ENCODE measurements at places on chromosomes 5 and 9. TPM values are rescaled to one million over a fixed set of nuclear protein-coding genes. Genes with fewer than 3 reads are reported as not detected.

DNA sequence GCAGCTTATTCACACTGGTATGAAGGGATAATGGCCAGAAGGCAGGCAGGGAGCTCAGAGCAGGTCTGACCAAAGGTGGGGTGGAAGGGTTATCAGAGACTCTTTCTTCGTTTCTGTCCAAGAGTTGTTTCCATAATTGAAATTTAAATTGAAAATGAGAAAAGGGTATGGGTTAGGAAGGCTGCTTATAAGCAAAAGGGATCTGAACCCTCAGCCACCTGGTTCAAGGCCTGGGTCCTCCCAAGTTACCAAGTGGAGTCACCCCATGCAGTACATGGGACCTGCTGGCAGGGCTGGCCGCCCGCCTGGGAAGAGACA is 17.8 kb downstream of the EEIG1 start:
- no peak for DNase-seq

The STKLD1 gene
- 0.86 TPM for total RNA-seq

DNA sequence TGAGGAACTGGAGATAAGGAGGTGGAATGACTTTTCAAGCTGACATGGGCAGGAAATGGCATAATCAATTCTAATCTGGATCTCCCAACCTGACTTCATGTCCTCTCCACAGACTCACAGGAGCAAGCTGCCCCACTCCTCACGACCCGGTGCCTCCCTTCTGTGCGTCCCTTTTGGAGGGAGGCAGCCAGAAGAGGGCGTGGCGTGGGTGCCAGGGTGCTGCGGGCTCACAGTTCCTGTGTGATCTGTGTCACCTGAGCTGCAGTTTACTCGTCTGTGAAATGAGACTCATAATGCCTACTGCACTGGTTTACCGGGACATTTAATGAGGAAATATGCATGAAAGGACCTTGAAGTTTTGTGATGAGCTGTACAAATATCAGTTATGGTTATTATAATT is 207.4 kb downstream of the DAB2IP start:
- DNase-seq = no peak

GRCh38 chr5:40630126-40630525 is 49.6 kb upstream of the PTGER4 start:
- DNase-seq = no peak

DNA sequence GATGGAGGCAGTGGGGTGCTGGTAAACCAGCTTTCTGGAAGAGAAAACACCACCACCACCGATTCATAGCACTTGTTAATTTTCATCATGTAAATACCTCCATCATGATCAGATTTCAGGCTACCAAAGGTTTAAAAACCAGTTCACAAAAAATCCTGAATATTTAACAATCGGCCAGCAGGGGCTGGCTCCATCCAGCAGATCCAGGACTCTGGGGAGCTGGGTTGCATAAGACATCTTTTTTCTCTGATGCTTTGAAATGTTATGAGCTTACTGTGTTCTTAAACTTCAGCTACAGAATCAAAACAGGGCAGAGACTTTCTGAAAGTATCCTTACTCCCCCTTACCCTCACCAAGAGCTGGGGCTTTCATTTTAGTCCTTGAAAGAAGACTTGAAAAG is 14.6 kb upstream of the RNF183 start:
- no peak for DNase-seq

DNA sequence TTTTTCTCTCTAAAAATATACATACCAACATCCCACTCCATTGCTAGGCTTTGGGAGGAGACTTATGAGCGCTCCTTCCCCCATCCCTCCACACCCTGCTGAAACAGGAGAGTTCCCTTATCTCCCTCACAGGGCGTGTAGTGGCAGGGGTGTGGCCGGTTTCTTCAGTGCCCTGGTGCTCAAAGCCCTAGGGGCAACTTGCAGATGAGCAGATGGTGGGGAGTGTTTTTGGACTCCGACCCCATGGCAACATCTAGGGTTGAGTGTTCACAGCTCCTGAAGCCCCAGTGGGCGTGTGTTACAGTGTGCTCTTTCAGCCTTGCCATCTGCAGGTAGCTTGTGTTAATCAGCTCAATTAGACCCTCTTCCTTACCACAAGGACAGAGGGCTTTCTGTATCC is 409.5 kb downstream of the MAT2B start:
- DNase-seq = no peak

- peak; percentile 53 for DNase-seq
Measured at GRCh38 chr5:132369474-132370180, at the start of gene SLC22A5. SLC22A5 (plus strand) TSS chr5:132369710; CDS start chr5:132369973, 263 bp downstream.

The FBXO10 gene
- total RNA-seq = 2.4 TPM

- DNase-seq = no peak
Measured at GRCh38 chr5:178507151-178507932, 82.9 kb downstream of the COL23A1 start.

- no peak for DNase-seq
Measured at GRCh38 chr5:2594701-2595100, 156.8 kb downstream of the IRX2 start.

GRCh38 chr5:65893749-65894430 is 32.5 kb upstream of the ERBIN start:
- DNase-seq = no peak

DNA sequence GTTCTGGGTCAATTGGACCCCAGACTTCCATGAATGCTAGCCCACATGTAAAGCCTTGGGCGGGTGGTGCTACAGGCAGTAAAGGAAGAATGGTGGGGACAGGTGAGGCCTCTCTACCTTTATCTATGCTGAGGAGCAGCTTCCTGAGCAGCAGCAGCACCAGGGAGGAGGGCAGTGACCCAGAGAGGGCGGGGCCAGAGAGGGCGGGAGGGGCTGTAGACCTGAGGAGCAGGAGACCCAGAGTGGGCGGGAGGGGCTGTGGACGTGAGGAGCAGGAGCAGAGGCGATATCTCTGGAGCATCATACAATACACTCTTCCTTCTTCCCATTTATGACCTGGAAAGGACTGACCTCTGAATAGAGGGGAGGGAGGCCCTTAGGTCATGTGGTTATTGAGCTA is 165.9 kb downstream of the MTRR start:
- no peak for DNase-seq

DNA sequence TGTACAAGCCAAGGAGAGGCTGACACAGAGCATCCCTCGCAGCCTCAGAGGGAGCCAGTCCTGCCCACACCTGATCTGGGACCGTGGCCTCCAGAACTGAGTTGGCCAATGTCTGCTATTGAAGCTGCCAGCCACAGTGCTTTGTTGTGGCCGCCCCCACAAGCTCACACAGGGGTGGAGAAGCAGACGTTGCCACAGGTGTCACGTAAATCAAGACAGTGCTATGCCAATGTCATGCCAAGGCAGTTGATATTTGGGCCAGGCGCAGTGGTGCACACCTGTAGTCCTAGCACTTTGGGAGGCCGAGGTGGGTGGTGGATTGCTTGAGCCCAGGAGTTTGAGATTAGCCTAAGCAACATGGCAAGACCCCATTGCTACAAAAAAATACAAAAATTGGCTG is 17.3 kb upstream of the TERT start:
- DNase-seq = peak; percentile 44

DNA sequence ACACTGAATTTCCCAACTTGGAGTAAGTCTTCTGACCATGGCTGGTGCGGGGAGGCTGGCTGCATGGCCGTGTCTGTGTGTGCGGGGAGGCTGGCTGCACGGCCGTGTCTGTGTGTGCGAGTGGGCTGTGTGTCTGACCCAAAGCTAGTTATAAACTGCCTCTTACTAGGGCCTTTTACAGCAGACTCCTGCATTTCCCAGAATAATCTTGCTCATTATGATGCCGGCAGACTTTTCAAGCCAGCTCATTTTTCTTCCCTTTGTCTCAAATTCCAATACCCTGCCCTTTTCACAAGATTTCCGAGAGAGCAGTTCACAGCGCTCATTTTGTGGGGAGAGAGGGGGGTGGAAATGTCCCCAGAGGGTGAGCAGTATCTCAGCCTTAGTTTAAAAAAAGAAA is 470.7 kb upstream of the BRINP1 start:
- no peak for DNase-seq

- no peak for DNase-seq
Measured at GRCh38 chr5:110371011-110371724, 355.3 kb downstream of the TMEM232 start.

DNA sequence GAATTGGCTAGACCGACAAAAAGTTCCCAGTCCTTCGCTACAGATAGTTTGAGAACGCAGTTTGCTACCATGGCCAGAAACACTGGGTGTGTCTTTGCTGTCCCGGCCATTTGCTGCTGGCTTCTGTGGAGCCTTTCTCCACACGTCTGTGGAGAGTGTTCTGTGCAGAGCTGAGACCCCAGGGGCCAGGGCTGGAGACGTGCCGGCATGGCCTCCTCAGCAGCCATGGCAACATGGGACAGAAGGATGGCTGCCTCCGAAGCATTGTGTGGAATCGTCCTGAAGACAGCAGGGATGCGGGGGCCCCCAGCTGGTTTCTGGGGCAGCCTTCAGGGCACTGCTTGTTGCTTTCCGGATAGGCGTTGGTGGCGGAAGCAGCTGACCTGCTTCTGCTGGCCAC is 142.8 kb downstream of the GADD45G start:
- no peak for DNase-seq

- DNase-seq = no peak
Measured at GRCh38 chr5:132358775-132359174, 10.7 kb upstream of the SLC22A5 start.

The CNTNAP3B gene
- total RNA-seq = not detected

DNA sequence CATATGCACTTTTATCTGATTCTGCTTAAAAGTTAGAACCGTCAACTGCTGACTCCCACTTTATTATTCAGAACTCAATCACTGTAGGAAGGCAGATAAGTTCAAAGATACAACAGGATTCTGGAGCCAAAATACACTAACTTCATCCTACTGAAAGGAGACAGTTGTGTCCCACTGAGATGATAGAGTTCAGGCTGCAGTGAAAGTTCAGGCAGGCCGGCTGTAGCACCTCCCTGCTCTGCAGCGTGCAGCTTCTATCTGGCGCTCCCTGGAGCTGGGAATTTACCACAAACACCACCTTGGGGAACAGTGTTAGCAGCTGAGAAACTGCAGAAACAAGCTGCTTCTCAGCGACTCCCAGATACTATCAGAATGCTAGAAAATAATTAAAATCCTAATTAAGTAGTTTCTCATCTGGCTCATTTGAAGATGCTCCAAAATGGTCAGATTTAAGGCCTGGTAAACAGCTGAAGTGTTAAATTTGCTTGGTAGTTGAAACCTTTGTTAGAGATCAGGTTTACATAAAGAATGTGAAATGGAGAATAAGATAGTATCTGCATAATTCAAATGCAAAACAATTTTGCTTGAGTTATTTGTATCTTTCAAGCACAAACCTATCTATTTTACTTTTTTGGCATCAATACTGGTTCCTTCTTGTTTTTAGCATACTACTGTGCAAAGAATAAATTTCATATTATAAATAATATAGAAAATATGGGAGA is 52.3 kb upstream of the CNTLN start:
- no peak for DNase-seq

GRCh38 chr5:75169516-75169915 is 67.2 kb downstream of the ANKRD31 start:
- no peak for DNase-seq

DNA sequence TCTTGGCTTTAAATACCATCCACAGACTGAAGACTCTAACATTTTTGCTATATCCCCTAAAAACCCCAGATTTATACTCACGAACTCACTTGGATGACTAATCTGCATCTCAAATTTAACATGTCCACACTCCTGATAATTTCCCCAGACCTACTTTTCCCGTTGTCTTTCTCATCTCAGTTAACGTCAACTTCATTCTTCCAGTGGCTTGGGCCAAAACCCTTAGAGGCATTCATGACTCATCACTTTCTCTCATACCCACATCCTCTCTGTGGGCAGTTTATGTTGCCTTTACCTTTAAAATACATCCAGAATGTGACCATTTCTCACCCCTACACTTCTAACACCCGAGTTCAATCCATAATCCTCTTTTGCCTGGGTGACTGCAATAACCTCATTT is 96.7 kb downstream of the EDIL3 start:
- no peak for DNase-seq

DNA sequence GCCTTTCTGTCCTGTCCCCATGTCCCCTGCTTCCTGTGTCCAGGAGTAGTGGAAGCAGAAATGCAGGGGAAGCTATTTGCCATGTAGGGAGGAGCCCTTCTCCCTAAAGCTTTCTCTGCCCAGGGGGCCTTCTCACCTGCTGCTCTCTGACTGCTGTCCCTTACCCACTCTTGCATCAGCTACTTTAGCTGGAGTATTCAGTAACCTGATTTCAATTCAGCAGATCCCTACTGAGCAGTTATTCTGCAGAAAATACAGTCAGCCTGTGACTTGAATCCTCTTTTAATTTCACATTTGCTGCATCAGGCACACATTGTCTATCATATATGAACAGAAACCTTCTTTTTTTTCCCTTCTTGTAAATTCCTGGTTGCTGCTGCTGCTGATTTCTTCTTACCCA is 90.4 kb downstream of the MVB12B start:
- DNase-seq = no peak

The PCDHGB6 gene
- total RNA-seq = not detected

DNA sequence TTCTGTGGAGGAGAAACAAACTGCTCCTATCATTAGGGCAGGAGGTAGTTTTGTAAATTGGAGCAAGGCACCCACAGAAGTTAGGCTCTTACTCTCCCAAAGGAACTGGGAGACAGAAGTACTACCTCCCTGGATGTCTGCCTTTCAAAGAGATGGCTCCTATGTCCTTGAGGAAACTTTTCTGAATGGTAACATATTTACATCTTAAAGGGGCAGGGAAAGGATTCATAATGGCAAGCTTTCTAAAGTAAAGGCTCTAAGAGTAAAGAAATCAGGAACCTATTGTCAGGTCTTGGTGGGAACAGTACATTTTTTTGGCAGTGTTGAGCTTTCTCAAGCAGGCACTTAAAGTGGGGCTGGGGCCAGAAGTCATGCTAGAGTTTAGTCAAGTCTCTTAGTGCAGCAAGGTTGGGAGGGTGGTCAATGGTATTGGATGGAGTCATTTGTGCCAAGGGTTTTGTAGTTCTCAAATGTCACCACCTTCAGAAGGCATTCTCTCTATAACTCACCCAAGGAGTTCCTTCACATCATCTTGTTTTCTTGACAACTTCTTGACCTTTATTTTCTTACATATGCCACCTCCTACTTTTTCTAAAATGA is 26.3 kb upstream of the NDFIP1 start:
- no peak for DNase-seq

DNA sequence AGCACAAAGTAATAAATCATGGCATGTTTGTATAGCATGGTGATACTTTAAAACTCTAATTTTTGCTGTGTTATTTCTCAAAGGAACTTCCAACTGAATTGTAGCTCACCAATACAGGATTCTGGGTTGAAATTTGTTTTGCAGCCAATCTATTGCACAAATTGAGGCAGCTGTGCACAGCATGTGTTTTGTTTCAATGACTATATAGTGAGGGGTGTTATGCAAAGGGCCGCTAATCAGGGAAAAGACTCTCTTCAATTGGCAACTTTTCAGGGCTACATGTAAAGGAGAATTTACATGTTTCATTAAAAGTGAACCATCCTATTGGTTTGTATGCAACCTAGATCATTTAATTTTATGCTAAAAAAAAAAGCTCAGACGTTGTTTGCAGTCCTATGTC is 44.6 kb downstream of the PLPPR1 start:
- no peak for DNase-seq

GRCh38 chr5:146395193-146395592 is 51.9 kb upstream of the TCERG1 start:
- DNase-seq = no peak

- peak; percentile 93 for DNase-seq
Measured at GRCh38 chr5:172983542-172984243, at the start of gene ATP6V0E1. ATP6V0E1 (plus strand) TSS chr5:172983771; CDS start chr5:172983861, 90 bp downstream.

The GPR150 gene
- 0.37 TPM for total RNA-seq

The CARD6 gene
- 2.8 TPM for total RNA-seq

GRCh38 chr5:177023303-177023664 is 788 bp downstream of the ZNF346 start:
- DNase-seq = no peak

The LCN9 gene
- total RNA-seq = not detected
